Activated naive CD4-positive, alpha-beta T cell treated with anti-CD3 and anti-CD28 coated beads, Interleukin-2, amount 10 ng/mL, durations not matched to agents 7 days and 5 days (primary cell): ENCODE measurements at places on chromosomes 3 and 15.

DNA sequence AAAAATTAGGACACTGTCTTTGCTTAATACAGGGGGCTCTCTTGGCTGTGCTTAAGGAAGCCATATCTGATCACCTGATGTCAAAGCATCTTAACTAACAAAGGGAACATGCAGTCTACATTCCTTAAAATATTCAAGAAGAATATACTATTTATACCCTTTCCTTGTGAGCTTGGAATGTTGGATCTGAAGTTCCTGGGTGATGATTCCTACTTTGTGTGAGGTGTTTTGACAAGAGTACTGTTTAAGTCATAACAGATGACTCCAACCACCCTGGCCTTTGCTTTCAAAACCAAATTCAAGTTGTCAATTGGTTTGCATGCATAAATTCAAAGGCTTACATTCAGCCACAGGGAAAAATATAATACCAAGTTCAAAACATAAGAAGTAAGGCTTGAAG is 862.7 kb upstream of the SEMA6D start:
- no peaks in the 10 kb centered on the region for H3K27me3 ChIP-seq
- no peak for DNase-seq
- H3K36me3 ChIP-seq: no peaks in the 10 kb centered on the region
- H3K4me3 ChIP-seq: no peak overlapping the region

- no peak overlapping the region for H3K27ac ChIP-seq
- peaks cover 37% of the 10 kb centered on the region for H3K4me1 ChIP-seq
- H3K36me3 ChIP-seq: no peaks in the 10 kb centered on the region
- H3K4me3 ChIP-seq: no peak overlapping the region
These were observed 7.9 kb upstream of the RTP3 start for GRCh38 chr3:46489875-46490274.

GRCh38 chr3:183265157-183265642 is 12.1 kb downstream of the B3GNT5 start:
- peaks cover 2% of the 10 kb centered on the region for H3K4me1 ChIP-seq
- H3K36me3 ChIP-seq: no peaks in the 10 kb centered on the region
- no peak overlapping the region for H3K4me3 ChIP-seq
- no peak overlapping the region for H3K27ac ChIP-seq
- DNase-seq: no peak

DNA sequence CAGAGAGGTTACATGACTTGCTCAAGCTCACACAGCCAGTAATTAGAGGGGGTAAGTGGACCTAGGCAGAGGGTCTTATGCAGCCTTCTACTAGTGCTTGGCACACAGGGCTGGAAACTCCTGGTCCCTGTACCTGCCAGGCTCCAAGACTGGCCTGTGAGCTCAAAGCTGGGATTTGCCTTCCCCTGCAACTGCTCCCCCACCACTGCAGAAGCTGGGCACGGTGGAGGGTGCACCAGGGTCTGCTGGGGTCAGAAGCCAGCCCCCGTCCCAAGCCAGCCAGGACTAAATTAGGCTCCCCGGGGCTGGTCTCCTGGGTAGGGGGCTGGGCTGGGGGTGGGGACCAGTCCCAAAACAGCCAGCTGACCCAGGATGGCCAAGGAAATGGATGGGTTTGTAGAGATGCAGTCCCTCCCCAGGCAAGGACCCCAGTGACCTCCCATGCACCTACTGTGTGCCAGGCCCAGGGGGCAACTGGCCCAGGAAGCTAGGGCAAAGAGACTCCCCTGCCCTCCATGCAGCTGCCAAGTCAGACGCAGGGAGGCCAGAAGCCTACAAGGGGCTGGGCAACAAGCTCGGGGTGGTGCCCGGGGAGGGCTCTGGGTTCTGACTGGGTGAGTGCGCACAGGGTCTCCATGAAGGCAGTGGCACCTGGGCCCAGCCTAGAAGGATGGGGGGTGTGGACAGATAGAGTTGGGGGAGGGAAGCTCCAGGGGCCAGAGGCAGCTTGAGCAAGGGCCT is 51.8 kb upstream of the LINGO1 start:
- no peaks in the 10 kb centered on the region for H3K36me3 ChIP-seq
- H3K4me3 ChIP-seq: no peak overlapping the region
- H3K27ac ChIP-seq: no peak overlapping the region
- DNase-seq: no peak
- H3K4me1 ChIP-seq: peaks cover 5% of the 10 kb centered on the region
- H3K27me3 ChIP-seq: peaks cover 30% of the 10 kb centered on the region

- H3K27me3 ChIP-seq: no peaks in the 10 kb centered on the region
- no peak overlapping the region for H3K4me3 ChIP-seq
- no peaks in the 10 kb centered on the region for H3K36me3 ChIP-seq
- no peak overlapping the region for H3K27ac ChIP-seq
These were observed 614.8 kb upstream of the ZNF717 start for GRCh38 chr3:76400141-76400540.

DNA sequence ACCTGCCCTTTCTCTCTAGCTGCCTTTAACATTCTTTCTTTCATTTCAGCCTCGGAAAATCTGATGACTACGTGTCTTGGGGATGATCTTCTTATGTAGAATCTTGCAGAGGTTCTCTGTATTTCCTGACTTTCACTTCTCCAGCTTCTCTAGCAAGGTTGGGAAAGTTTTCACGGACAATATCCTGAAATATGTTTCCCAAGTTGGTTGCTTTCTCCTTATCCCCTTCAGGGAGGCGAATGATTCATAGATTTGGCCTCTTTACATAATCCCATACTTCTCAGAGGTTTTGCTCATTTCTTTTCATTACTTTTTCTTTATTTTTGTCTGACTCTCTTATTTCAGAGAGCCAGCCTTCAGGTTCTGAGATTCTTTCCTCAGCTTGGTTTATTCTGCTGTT is 62.1 kb upstream of the CCDC54 start:
- H3K27me3 ChIP-seq: peaks cover 14% of the 10 kb centered on the region
- DNase-seq: no peak
- no peaks in the 10 kb centered on the region for H3K4me1 ChIP-seq
- H3K36me3 ChIP-seq: no peaks in the 10 kb centered on the region
- no peak overlapping the region for H3K4me3 ChIP-seq

DNA sequence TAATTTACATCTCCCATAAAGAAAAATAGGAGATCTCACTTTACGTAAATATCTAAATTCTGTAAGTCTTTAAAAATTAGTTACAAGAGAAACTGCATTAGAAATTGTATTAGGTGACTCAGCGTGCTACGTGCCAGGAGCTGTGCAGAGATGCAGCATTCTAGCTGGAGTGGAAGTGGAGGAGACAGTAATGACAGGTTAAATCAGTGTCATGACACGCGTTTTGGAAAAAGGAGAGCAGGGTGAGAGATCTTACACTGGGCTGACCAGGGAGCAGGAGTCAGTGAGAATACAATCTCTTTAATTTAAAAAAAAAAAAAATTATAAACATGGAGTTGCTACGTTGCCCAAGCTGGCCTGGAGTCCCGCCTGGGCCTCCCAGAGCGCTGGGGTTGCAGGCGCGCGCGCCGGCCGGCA is 635 bp downstream of the TUBGCP5 start:
- H3K27me3 ChIP-seq: no peaks in the 10 kb centered on the region
- peaks cover 20% of the 10 kb centered on the region for H3K36me3 ChIP-seq
- no peak for DNase-seq
- peaks cover 24% of the 10 kb centered on the region for H3K4me1 ChIP-seq

DNA sequence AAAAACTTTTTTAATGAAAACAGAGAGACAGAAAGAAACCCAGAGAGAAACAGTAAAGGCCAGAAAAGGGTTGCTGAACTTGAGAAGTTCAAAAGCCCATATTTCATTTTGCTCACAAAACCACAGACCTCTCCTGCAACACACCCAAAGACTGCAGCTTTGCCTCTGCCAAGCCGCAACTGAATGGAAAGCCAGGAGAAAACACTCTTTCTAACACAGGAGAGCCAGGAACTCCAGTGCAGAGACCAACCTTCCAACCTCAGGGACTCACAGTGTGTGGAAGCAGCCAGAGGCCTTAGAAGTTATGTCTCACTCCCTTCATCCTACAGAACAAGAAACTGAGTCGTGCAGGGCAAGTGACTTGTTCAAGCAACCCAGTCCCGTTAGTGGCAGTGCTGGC is 163.1 kb upstream of the HES1 start:
- peaks cover 27% of the 10 kb centered on the region for H3K4me1 ChIP-seq
- H3K27ac ChIP-seq: no peak overlapping the region
- no peak overlapping the region for H3K4me3 ChIP-seq
- H3K36me3 ChIP-seq: no peaks in the 10 kb centered on the region

DNA sequence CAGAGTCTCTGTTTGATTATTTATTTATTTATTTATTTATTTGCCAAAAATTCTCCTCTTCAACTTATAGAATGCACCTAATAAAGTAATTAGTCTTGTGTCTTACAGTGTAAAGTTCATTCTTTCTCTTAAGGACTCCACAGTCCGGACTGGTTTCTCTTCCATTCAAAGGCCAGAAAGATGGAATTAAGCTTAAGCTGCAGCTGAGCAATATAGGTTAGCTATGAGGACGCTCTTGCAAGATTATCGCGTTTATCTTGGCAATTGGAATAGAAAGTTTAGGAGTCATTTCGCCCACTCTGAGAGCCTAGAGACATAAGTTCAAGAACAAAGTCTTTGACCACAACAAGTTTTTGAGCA is 15.0 kb downstream of the TAGLN3 start:
- no peak for DNase-seq
- peaks cover 13% of the 10 kb centered on the region for H3K4me1 ChIP-seq
- H3K4me3 ChIP-seq: no peak overlapping the region
- H3K27me3 ChIP-seq: no peaks in the 10 kb centered on the region

GRCh38 chr15:25797936-25798901 is 64.9 kb downstream of the ATP10A start:
- peaks cover 18% of the 10 kb centered on the region for H3K36me3 ChIP-seq
- peaks cover 47% of the 10 kb centered on the region for H3K4me1 ChIP-seq
- H3K4me3 ChIP-seq: no peak overlapping the region

DNA sequence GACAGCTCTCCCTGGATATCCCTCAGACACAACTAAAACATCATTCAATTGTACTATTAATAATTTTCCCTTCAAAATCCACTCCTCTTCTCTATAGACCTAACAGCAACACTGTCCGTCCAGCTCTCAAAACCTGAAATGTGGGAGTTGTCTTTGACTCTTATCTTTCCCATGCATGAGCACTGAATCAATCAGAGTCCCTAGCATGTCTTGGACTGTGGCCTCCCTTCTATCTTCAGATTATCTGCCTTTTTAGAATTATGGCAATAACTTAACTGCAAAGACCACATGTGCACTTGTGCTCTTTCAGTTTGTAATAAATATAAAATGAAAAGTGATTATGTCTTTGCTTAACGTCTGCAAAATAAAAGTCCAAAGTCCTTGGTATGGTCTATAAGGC is 107.0 kb downstream of the UBE3A start:
- H3K27me3 ChIP-seq: no peaks in the 10 kb centered on the region
- H3K4me1 ChIP-seq: no peaks in the 10 kb centered on the region
- no peak for DNase-seq
- no peak overlapping the region for H3K27ac ChIP-seq

- H3K27me3 ChIP-seq: no peaks in the 10 kb centered on the region
- no peak overlapping the region for H3K4me3 ChIP-seq
- H3K36me3 ChIP-seq: peaks cover 2% of the 10 kb centered on the region
- H3K4me1 ChIP-seq: peaks cover 3% of the 10 kb centered on the region
- DNase-seq: no peak
- no peak overlapping the region for H3K27ac ChIP-seq
These were observed 46.6 kb downstream of the XXYLT1 start for GRCh38 chr3:195224156-195224979.

DNA sequence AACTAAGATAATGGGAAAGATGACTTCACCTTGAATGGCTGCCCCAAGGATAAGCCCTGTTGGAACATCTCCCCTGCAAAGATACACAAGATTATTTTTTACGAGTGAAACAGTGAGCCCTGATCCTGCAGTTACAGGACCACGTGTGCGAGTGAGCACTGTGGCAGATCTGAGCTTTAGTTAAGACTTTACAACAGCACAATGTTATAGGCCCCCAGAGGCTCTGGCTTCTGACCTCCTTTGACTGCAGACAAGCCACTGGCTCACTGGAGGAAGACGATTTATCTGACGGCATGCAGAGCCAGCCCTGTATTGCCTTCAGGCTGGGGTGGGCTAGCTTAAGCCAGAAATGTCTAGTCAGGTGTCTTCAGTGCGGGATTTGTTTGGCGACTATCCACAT is 174.4 kb downstream of the ARRDC4 start:
- no peak overlapping the region for H3K27ac ChIP-seq
- no peak for DNase-seq
- H3K4me1 ChIP-seq: peaks cover 3% of the 10 kb centered on the region
- H3K27me3 ChIP-seq: peaks cover 5% of the 10 kb centered on the region
- H3K4me3 ChIP-seq: no peak overlapping the region

GRCh38 chr3:4580346-4581123 is 87.4 kb downstream of the ITPR1 start:
- no peak overlapping the region for H3K4me3 ChIP-seq
- H3K4me1 ChIP-seq: peaks cover 14% of the 10 kb centered on the region
- no peak for DNase-seq
- H3K27ac ChIP-seq: no peak overlapping the region
- no peaks in the 10 kb centered on the region for H3K27me3 ChIP-seq

- no peaks in the 10 kb centered on the region for H3K4me1 ChIP-seq
- no peaks in the 10 kb centered on the region for H3K27me3 ChIP-seq
- DNase-seq: no peak
- H3K4me3 ChIP-seq: no peak overlapping the region
These were observed 248.6 kb upstream of the NECTIN3 start for GRCh38 chr3:110822971-110823370.

- peaks cover 8% of the 10 kb centered on the region for H3K36me3 ChIP-seq
- peaks cover 45% of the 10 kb centered on the region for H3K4me1 ChIP-seq
- DNase-seq: no peak
- no peak overlapping the region for H3K27ac ChIP-seq
These were observed 297.5 kb upstream of the STT3B start for GRCh38 chr3:31235062-31235700.

DNA sequence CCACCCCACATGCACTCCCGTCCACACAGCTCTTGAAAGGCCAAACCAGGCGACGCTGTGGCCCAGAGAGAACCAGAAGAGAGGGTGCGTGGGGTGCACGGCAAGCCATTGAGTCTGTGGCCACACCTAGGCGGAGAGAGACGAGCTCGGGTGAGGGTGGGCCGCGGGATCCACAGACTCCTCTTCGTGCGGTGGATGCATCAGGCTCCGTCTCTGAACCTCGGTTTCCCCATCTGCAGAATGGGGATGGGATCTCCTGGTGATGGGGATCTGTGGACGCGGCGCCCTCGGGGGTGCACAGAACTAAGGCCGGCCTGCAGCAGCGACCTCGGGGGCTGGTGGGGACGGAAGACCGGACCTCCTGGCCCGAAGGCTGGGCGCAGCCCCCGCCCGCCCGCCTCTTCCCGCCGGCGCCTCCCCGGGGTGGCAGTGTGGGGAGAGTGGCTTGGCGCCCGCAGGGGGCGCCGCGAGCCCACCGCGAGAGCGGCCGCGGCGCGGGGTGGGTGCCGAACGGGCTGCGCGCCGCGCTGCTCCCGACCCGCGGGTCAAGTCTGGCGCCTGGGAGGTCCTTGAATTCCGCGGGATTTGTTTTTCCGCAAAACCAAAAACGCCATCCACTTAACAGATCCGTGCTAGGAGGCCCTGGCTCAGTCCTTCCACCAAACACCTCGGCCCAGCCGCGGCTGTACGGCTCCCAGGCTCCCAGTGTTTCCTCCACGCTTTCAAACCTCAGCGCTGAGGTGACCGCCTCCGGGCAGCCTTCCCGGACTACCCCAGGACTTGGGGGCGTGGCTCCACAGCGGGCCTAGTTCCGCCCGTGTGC is 13.2 kb upstream of the ADPGK start:
- H3K4me1 ChIP-seq: peaks cover 13% of the 10 kb centered on the region
- H3K27me3 ChIP-seq: peaks cover 59% of the 10 kb centered on the region
- peak overlapping the region; percentile 66 for H3K4me3 ChIP-seq
- no peak overlapping the region for H3K27ac ChIP-seq
- peak; percentile 42 for DNase-seq
